Stimulated activated CD8-positive, alpha-beta memory T cell treated with anti-CD3 and anti-CD28 coated beads, Interleukin-15, amount 100 ng/mL, for 4 hours (primary cell): ENCODE measurements at places on chromosomes 1 and 21.

DNA sequence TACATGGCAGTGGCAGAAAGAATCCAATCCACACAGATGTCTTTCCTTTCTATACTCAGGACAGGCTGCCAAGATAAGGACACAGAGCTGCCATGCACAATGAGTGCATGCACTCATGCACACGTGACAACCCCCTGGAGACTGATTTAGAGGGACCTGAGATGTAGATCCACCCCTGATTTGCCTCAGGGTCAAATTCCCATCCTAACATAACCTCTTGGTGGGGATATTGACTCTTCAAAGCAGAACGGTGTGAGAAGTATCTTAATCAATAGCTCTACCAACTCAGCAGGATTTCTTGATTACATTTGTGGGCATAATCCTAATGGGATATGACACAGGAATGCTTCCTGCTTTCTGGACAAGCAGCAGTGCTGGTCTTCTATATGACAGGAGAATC is 125.2 kb upstream of the DSCAM start:
- DNase-seq = no peak

DNA sequence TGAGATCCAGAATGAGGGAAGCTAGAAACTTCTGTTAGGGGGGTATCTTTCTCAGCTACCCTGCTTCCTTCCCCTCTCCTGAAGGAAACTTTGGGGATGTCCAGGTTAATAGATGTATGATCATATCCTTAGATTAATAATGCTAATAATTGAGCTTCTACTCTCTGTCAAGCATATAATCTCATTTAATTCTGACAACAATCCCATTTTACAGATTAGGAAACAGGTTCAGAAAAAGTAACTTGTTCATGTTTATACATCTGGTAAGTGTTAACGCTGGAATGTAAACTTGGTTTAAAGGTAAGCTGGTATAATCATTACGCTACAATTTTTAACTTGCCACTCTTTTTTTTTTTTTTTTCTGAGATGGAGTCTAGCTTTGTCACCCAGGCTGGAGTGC is 1.7 kb upstream of the TMEM269 start:
- no peak for DNase-seq

GRCh38 chr1:245923215-245923614 is 583.9 kb downstream of the SMYD3 start:
- no peak for DNase-seq

GRCh38 chr1:77370161-77370560 is 88.3 kb downstream of the AK5 start:
- DNase-seq = no peak

GRCh38 chr1:226541631-226542622 is 6.6 kb upstream of the STUM start:
- no peak for DNase-seq

GRCh38 chr1:180402551-180402950 is 99.8 kb downstream of the ACBD6 start:
- DNase-seq = no peak

GRCh38 chr1:17636612-17637011 is 97.1 kb downstream of the ARHGEF10L start:
- DNase-seq = no peak

DNA sequence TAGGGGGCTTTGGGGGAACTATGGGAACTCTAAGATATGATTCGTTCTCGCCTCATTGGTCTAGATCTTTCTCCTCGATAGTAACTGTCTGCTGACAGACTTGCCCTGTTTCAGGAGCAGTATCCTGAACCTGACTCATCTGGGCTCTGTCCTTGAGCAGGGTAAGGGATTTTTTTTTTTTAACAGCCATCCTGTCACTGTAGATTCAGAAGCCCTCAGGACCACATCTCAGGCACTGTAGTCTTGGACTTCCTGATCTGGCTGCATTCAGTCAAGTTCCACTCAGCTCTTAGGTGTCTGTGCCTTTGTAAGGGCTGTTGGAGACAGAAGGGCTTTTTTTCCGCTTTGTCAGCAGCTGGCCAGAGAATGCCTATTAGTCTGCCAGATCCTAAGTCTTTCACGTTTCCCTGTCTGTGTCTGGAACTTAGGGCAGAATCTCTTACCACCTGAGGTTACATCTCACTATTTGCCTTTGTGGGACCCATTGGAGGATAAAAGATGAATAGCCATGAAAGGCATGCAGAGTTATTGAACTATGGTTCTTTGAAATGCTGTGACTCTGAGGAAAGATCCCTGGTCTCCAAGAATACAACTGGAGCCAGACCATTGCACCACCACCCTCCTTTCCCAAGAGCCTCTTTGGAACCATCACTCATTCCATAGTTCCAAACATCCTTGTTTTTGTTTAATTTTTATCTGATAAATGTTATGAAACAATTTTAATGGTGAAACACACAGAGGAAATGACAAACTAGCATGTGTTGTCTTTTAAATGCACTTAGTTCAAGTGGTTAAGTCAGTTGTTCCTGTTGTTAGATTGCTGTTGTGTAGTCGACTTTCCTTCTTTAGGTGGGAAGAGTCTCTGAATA is 49.7 kb upstream of the MACF1 start:
- no peak for DNase-seq

DNA sequence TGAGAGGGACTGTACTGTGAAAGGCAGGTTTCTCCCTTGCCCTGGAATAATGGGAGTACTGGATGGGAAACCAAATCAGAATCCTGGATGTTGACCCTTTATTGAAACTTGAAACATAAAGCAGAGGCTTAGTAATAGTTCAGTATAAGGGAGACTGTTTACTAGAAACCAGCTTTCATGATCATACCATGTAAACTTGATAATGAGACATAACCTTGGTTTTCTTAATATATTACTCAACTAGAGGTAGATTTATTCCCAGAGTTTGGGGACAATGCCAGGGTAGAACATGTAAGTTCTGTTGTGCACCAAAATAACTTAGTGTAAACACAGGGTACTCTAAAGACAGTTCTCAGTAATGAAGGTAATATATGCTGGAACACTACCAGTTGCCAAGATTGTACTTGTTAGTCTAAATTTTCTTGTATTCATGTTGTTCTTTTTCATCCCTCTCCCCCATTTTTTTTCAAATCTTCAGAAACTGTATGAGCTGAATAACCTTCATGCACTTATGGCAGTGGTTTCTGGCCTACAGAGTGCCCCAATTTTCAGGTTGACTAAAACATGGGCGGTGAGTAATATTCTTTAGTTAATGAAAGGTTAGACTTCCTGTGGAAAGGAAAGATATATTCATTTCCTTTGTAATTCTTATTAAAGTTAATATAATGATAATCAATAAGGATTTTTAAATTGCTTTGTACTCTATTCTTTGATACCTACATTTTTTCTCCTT is 49.6 kb downstream of the ANGPTL1 start:
- DNase-seq = no peak
